ENCODE measurements at places on chromosomes 4 and X.

DNA sequence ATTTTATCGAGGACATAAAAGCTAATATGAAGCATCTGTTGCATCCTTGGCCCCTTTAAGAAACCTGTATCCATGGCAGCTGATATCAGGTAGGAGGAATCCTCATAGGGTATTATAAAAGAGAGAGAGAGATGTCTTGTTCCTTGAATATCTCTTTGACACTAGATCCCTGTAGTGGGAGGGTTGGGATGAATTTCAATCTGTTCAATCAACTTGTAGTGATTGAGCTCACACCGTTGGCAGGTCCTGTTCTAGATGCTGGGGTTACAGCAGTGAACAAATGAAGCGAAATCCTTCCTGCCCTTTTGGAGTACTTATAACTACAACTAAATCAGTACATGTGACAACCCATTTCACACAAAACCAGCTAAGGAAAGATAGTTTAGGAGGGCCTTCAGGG lies 35.3 kb upstream of the GATB start:
- DNase-seq = no peak

- peak; percentile 78 for DNase-seq
Observed at GRCh38 chrX:72123471-72124185, 8.1 kb downstream of the RTL5 start.

GRCh38 chr4:102598086-102598761 lies 97.1 kb downstream of the NFKB1 start:
- DNase-seq = no peak

GRCh38 chr4:38315286-38315685 lies 348.7 kb upstream of the KLF3 start:
- no peak for DNase-seq

DNA sequence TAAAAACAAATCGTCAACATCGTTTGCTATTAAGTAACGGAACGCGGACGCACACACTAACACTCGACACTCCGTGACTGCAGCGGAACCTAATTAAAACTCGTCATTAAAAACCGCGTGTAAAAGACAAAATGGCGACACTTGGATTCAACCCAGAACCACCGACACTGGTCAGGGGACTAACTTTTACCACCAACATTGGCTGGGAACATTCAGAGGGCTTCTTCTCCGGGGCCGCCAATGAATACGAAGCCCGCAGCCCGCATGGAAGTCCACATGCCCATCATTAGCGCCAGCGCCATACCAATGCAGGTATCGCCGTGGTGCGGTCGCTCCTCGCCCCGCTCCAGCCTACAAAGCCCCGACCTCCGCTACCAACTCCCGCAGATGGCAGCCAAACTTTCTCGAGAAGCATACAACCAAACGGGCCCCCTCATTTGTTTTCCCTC lies 498 bp downstream of the RBMX start:
- DNase-seq = no peak

GRCh38 chr4:77804471-77804870 lies 14.7 kb downstream of the CNOT6L start:
- no peak for DNase-seq

All from WERI-Rb-1 (cell line).